ENCODE measurements at places on chromosomes 2 and 18.

DNA sequence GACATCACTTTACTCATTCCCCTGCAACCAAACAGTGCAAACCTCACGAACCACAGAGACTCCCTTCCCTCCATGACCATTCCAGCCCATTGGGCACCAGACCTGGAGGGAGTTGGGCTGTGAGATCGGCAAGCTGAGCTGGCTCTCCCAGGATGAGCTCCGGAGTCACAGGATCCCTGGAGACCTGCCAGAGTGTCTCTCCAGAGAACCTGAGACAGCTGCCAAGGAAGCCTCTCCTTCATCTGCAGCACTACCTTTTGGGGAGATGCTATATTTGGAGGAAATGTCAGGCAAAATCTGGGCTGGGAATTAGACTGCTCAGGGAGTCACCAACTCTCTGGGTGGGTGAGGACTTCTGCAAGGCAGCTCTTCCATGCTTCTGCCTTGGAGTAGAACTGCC, 417.4 kb downstream of the TNS1 start:
- DNase-seq = no peak

DNA sequence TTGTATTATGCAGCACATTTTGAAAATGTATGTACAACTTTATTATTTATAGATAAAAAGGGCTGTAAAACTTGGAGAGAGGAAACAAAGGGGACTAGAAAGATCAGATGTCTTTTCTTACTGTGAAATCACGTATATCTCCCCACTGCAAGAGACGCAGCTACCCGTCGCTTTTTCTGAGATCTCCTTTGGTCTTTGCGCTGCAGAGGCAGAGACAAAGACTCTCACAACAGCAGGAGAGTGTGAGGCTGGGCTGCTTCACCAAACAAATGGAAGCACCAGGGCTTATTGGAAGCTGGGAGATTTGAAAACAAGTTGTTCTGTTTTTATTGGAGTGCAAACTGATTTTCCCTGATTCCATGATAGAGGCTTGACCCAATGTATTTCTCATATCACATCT, 129.0 kb upstream of the PARD3B start:
- no peak for DNase-seq

DNA sequence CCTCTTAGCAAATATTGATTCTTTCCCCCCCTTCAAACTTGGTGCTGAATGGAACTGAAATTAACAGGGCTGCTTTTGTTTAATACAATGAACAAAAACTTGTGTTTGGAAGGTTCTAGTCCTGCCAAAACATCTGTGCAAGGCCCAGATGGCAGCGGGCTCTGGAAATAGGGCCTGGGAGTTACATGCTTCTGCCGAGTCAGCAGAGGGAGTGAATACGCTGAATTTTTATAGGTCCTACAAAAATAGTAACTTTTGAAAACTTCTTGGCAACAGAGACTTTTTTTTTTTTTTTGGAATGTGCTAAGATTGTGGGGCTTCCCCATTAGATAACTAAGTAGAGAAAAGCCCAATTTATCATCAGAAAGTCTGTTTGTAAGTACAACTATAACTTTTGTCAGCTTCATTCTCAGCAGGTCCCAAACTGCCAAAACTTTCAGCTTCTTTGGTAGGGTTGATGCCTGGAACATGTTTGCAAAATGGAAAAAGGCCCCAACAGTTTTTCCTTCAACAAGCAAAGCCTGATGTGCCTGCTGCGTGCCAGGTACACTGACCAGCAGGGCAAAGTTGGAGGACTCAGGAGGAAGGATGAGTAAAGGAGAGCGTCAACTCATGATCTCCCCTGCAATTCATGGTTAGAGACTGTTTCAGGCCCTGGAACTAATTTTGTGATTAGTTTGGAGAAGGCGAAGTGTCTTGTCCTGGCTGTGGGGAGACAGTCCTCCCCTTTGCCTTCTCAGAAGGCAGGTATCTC, 45.1 kb upstream of the HDAC4 start:
- no peak for DNase-seq

- peak; percentile 97 for DNase-seq
Observed at GRCh38 chr2:148020111-148021058, at the start of gene ORC4. Gene ORC4 (minus strand): TSS chr2:148020737. CDS start chr2:147975958, 44,779 bp downstream.

DNA sequence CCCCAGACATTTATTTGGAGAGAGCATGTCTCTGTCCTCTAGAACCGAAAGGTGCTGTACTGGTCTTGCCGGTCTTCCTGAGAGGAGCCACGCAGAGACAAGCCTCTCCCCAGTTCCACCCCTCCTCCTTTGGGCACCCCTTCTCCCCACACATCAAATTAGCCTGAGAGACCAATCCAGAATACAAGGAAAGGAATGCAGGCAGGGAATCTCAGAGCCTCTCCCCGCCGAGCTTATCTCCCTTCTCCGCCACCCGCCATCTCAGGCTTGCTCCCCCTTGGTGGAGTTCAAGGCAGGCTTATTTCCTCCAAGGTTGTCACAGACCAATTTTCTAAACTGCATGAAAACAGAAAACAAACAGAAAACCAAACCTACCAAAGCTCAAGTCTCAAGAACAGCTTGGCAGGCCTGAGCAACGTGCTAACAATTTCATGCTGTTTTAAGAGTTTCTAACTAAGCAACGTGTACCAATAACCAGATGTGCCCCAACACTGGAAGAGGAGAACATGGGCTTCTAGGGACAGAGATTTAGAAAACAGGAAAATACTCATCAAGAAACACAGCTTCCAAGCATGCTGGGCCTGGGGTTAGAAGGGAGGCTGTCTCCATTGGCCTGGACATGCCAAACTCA, 124.5 kb upstream of the PKDCC start:
- no peak for DNase-seq

DNA sequence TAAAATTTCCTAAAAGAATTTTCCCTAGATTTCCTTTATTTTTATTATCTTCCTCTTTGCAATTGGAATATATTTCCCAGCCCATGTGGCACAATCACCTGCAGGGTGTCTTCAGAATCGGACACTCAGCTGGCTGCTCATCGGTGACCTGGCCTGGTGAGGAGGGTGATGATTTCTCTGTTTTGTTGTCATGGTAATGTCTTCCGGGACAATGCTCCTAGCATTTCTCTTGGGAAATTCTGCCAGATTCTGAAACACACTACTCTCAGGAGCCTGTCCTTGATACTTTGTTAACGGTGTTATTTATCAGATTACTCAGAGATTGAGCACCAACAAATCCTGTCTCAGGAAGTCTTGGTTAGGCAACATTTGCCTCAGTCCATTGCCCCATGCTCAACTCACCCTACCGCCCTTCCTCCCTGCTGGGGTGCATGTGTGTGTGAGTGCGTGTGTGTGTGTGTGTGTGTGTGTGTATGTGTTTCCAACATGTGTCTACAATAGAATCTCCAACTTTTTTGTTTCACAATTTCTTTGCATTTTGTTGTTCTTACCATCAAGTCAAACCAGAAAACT, 70.3 kb downstream of the MYT1L start:
- no peak for DNase-seq

GRCh38 chr2:154565433-154565832, 133.1 kb upstream of the KCNJ3 start:
- DNase-seq = no peak

DNA sequence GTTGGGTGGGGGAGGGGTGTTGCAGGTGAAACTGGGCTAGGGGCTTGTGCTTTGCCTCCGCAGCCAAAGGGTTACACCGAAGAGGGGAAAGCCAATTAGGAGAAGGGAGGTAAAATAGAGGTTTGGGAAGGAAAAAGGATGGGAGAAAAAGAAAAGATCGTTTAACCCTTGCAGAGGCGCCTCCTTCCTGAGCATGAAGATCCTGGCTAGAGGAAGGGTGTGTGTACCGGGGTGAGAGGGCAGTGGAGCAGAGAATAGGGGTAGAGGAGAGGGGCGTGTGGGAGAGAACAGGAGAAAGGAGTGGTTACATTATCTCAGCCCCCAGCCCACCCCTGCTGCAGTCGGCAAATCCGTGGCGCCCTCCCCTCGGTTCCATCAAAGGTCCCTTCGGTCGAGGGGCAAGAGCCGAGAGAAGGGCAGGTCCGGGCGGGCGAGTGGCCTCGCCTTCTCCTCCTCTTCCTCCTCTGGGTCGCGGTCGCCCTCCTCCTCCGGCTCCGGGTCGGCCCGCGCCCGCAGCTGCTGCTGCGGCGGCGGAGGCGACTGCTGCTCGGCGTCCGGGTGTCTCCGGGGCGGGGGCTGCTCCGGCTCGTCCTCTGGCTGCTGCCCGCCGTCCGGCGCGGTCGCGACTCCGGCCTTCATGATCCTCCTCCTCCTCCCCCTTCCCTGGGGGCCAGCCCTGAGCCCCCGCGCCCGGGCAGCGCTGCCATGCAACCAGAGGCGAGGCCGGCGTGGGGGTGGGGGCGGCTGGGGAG, 1.1 kb downstream of the MARCHF4 start:
- no peak for DNase-seq

GRCh38 chr2:105669384-105669891, 75.3 kb upstream of the NCK2 start:
- no peak for DNase-seq

GRCh38 chr18:77061946-77062517, 70.6 kb downstream of the MBP start:
- no peak for DNase-seq

- DNase-seq = no peak
Observed at GRCh38 chr2:1675633-1676032, 68.7 kb downstream of the PXDN start.

DNA sequence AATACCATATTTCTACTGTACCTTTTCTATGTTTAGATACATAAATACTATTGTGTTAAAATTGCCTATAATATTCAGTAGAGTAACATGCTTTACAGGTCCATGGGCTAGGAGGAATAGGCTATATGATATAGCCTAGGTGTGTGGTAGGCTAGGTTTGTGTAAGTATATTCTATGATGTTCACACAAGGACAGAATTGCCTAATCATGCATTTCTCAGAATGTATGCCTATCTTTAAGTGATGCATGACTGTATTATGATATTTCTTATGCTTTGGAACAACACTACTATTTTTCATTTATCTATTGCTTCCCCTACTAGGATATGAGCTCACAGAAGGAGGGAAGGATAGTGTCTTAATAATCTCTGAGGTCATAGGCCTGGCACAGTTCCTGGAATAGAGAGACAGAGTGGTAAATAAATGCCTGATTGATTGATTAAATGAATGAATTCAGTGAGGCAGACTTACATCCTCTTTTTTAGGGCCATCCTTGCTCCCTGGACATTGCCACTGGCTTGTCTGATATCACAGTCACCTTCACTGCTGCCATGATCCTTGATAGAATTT, 121.0 kb downstream of the MYO3B start:
- no peak for DNase-seq

DNA sequence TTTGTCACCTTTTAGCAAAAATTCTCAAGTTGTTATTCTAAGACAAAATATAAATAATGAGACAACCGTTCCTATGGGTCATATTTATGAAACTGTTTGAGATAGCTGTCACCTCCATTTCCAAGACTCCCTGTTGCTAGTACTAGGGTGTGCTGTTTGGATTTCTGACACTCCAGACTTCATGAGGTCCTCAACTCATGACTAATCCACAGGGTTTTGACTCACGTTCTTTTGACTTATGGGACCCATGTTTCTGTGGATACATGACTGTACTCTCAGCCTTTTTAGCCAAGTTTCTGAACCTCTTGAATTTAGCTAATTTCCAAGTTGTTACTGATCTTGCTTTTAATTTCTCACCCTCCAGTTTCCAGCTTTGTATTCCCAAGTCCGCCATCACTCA, 178.7 kb upstream of the FAM98A start:
- DNase-seq = no peak

- no peak for DNase-seq
Observed at GRCh38 chr2:127083819-127084503, 23.0 kb downstream of the BIN1 start.

DNA sequence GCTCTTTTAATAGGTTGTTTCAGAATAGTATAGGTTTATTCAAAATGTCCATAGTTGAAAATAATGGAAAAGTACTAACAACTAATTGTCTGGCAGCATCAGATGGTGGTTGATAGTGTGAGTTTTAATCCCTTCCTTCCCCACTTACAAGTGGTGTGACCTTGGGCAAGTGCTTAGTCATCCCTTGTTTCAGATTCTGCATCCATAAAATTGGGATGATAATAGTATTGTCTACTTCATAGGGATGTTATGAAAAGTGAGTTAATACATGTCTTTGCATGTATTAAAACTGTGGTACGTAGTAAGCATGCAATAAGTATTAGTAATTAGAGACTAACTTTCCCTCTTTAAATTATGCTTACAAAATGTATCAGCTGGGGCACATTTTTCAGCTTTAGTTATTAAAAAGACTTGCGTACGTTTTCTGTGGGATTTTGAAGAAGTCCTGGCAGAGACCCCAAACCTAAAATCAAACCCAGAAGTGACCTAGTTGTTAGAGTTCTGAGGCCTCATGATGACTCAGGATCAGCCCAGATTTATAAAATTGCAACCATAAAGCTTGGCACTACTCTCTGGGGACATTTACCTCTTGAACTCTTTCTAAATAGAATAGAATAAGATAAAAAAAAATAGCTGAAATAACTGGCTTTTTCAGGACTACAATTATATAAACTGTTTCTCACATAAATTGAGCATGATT, 8.6 kb downstream of the ITGA4 start:
- no peak for DNase-seq

GRCh38 chr18:51029378-51029693, 677 bp upstream of the SMAD4 start:
- no peak for DNase-seq

DNA sequence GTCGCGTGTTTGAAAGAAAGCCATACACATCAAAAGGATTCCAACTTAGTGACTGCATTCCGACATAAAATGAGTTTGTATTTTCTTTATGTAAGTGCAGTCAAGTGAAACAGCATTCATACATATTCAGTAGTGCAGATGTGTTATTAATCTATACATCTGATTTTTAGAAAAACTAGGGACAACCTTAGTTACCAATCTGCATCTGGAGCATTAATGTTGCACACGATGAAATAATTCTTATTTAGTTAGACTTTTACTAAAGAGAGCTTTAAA, 1.9 kb downstream of the GORASP2 start:
- no peak for DNase-seq

DNA sequence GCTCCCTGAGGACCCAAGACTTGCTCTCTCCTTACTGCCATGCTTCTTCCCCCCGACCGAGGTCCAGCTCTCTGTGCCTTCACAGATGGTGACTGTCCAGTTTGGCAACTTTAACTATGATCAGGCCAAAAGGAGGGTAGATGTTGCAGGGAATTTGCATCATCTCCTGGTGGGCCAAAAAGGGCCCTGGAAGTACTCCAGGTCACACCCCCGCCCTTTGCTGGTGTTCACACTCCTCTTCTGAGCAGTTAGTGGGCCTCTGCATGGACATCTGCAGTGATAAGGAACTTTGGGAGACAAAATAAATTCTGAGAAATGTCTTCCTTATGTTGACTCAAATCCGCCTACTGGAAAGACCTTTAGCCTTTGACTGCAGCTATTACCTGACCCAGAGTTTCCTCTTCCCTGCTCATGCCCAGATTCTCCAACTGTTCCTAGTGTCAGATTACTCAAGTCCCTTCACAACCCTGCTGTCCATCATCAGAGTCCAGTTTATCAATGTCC, 234.4 kb downstream of the LOXHD1 start:
- no peak for DNase-seq
